Sciatic nerve (tissue), 2 donors: ENCODE measurements at places on chromosomes 1 and 21.

GRCh38 chr1:33973799-33974545 is 110.1 kb downstream of the HMGB4 start:
- no peak for DNase-seq

DNA sequence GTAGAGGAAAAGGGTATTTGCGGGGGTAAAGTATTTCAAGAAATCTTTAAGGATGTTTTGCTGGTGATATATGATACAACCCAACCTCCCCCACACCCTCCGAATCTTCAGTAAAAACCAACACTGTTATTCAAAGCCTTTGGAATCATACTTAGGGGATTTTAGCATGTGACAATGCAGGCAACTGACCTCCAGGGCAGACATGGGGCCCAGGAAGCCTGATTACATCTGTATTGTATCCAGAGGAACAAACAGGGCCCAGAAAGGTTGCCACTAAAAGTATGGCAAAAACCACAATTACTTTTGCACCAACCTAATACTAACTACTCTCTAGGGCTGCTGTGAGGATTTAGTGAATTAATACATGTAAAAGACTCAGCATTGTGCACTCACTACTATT is 43.9 kb upstream of the CNN3 start:
- no peak for DNase-seq

- DNase-seq, result no peak
Observed at GRCh38 chr1:29412591-29412990, 176.3 kb downstream of the PTPRU start.

DNA sequence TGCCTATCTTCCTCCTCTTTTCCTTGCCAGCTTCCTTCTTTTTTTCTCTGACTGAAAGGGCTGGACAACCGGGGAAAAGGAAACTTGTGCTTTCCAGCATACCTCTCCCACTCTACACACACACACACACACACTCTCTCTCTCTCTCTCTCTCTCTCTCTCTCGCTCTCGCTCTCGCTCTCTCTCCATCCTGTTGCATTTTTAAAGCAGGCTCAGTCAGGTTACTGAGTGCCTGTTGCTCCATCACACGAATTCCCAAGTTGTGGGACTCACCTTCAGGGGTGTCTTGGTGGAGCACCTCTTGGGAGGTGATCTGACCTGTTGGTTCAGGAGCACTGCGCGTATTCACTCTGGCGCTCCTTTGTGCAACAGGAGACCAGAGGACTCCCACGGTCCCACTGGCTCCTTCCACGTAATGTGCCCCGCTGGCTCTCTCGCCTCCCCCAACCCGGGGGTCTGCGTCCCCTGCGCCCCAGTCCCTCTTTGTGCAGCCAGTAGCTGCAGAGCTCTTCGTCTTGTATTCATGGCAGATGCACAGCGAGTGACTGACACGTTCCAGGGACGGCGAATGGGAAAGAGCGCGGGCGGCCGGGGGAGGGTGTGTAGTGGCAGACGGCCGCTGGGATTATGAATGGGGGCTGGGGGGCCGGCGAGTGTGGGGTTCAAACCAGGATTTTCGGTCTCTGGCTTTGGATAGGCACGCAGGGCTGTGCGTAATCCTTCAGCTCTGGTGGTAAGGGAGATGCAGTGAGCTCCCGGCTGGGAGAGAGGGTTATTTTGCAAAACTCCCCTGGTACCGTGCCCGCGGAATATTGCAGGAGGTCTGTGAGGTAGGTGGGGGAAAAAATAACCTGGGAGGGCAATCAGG is 660 bp upstream of the PDE4B start:
- no peak for DNase-seq

- DNase-seq, result no peak
Observed at GRCh38 chr1:16352842-16353535, 709 bp upstream of the FBXO42 start.

- no peak for DNase-seq
Observed at GRCh38 chr21:20943561-20943997, 54.6 kb upstream of the NCAM2 start.

- no peak for DNase-seq
Observed at GRCh38 chr1:205739348-205740160, 10.4 kb downstream of the NUCKS1 start.

GRCh38 chr1:205481629-205482151 is 22.8 kb upstream of the CDK18 start:
- no peak for DNase-seq

GRCh38 chr1:198656500-198656932 is 17.7 kb downstream of the PTPRC start:
- DNase-seq, result no peak

DNA sequence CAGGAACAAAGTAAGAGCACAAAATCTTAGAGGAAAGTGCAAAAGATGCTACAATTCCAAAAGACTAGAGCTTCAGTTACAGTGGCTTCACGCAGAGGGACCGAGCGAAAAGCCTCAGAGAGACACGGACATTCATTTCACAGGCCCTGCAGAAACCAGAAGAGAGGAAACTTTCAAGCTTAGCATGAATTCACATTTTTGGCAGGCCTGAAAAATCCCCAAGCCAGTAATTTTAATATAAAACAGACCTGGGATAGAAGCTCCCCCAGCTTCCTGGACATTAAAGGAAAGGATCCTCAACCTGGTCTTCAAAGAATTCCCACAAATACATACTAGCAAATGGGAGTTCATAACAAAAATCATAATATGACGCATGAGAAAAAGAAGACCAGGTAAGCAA is 66.2 kb downstream of the HSF2BP start:
- no peak for DNase-seq

DNA sequence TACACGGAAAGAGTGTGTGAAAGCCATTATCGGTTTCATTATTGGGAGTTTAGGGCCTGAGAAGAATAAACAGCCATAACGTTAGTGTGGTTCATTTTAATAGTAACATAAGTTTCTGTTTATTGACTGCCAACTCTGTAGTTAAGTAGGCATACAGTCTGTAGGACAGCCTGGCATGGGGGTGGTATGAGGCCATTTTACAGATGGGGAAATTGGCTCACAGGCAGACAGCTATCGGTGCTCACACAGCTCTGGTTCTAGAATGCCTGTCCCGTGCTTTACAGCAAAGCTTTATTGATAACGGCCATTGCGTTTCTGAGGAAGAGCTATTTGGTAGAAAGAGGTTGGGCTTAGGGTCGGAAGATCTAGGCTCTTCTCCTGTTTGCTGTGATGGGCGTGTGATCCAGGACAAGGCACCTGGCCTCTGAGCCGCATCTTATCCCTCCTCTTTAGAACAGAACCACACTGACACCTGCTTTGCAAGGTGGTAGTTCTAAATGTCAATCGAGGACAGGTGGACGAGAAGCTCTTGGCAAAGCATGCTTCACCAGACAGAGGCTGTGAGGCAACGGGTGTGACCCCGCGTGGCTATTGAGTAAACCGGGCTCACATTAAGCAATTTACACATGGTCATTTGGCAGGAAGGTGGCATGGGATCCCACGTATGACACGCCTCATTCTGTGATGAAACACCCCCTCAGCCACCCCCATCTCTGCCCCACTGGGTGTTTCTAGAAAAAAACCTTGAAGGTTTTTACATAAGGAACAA is 14.9 kb downstream of the ETS2 start:
- DNase-seq, result no peak

DNA sequence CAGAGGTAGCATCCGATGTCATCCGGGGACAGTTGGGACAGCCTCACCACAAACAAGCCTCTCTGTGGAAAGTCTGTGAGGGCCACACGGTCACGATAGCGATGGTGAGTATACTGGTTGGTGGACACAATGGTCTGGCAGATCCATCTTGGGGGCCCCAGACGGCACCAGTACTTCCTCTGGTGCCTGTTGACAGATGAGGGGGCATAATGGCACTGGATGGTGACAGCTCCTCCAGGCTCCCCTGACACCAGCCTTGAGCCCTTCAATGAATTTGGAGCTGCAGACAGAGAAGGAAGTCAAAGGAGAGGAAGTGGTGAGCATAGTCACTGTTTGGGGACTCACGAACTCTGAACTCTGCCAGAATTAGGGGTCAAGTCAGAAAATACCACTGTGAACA is 8.0 kb downstream of the FCAMR start:
- DNase-seq, result no peak

DNA sequence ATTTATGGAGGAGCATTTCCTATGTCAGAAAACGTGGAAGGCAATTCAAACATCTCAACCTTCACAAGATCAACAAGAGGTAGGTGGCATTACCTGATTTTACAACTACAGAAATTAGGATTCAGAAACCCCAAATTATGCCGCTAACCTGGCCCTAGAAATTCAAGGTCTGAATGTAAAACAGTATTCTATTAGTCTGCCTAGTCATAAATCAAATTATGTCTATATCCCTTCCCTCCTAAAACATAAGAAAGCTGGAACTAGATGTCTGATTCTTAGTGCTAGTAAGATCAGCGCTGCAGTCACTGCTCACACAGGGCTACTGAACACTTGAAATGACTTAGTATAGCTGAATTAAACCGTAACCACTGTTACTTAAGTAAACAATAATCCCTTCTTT is 1.4 kb downstream of the TOMM20 start:
- DNase-seq, result no peak

DNA sequence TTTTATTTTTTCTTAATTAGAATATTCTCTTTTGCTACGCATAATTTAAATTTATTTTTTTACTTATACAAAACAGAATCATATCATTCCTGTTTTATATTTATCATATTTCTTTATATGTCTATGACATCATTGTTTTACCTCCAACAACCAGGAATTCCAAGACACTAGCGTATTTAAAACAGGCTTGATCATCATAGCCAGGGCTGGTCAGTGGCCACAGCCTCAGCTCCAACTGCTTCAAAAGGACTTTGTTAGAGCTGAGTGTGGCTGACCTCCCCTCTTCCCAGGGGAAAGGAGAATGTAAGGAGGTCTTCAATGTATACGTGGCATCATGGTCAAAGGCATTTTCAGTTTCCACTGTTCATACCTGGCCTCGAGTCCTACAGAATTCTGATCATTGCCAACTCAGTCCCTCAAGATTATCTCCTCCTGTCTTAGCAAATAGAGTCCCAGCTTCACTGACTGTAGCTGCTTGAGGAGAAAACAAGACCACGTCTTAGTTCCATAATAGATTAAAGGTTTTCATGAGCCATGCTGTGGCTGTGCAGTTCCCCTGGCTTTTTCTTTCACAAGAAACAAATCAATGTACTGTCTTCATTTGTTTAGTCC is 444.0 kb downstream of the PTPRC start:
- DNase-seq, result no peak

DNA sequence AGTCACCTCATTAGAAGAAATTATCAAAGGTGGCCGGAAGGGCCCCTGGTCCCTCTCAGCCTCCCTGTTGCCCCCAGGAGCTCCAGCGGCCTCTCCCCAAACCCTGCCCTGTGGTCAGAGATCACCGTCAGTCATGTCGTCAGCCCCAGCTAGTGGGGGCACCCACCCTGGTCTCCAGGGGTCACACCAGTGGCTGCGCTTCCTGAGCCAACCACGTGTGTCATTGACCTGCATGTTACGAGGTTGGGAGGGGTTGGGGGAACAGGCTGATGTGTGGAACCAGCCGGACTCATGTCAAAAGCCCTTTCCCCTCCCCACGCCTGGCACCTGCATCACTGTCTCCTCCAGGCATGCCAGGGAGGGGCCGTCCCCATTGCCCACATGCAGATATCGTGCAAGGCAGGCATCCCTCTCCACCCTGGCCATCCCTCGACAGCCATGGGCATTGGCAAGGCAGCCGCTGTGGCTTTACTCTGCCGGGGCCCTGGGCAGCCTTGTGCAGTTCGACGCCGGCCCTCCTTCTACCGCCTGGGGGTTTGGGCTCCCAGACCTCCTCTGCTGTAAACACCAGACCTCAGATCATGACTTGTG is 128.7 kb downstream of the CRYAA start:
- DNase-seq, result no peak

- no peak for DNase-seq
Observed at GRCh38 chr1:93528412-93528811, 80.5 kb downstream of the FNBP1L start.

DNA sequence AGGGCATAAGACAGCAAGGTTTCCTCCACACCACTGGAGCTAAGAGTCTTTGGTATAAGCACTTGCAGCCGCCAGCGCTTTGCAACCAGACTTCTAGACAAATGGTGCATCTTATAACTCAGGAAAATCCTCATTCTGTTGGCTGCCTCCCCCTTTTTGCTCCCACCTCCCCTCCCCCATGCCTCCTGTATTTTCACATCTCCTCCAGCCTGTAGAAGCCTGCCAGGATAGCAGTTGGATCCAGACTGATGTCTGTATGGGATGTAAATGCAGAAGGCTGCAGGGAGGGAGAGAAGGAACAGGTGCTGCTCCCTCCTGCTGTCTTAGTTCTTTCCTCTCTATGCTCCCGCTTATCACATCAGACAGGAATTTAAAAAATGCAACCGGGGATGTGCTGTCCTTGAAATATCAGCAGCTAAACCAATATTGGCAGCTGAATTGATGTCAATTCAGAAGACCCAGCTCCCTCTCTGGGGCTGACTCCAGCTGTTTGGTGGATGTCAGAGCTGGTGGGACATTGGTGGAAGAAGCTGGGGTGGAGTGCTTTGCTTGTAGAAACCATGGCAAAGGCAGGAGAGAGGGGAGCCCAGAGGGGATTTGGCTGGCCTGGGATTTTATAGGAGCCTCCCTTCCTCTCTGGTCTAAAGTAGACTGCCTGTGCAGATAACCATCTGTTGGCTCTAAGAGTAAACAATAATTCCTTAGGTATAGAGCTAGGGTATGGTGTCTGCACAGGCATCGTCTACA is 53.5 kb downstream of the NFASC start:
- no peak for DNase-seq

DNA sequence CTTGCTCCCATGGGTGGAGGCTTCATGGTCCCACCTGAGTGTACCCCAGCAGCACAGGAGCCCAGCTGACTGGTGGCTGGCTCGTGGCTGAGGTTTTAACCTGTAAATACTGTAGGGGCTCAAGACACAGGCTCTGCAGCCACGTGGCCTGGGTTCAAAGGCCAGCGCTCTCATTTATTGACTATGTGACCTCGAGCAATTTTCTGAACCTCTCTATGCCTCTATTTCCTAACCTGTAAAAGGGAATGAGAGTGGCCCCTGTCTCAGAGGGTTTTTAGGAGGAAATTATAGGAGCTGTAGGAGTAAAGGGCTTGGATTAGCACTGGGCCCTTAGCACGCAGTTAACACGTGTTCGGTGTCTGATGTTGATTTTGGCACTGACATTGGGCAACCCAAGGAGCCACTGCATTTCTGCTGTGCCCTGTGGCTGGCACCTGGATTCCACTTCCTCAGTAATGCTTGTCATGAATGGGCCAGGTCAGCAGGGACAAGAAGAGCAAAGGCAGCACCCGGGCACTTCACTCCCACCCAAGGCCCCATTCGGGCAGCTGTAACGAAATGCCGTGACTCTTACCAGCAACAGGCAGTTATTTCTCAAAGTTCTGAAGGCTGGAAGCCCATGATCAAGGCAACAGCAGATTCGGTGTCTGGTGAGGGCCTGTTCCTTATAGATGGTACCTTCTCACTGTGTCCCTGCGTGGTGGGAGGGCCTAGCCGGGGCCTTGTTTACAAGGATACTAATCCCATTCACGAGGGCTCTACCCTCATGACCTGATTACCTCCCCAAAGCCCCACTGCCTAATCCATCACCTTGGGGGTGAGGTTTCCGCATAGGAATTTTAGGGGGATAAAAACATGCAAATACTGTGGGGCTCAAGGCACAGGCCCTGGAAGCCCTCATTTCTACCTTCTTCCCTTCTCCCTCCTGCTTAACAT is 25.2 kb downstream of the ARHGEF10L start:
- DNase-seq, result no peak
